Activated CD8-positive, alpha-beta T cell treated with anti-CD3 and anti-CD28 coated beads, Interleukin-2, amount 10 ng/mL, durations not matched to agents 7 days and 5 days (primary cell): ENCODE measurements at places on chromosomes 7 and 10. TPM values are rescaled to one million over a fixed set of nuclear protein-coding genes. Genes with fewer than 3 reads are reported as not detected.

Gene MKX
- total RNA-seq, result not detected

Gene MPP7
- total RNA-seq, result 13.0 TPM

Gene SYCE1
- total RNA-seq, result not detected

Gene SYNPO2L
- total RNA-seq, result not detected

Gene IKZF1
- 370 TPM for total RNA-seq

GRCh38 chr10:73877533-73878160 is 3.3 kb upstream of the CAMK2G start:
- H3K36me3 ChIP-seq, result peaks cover 8% of the 10 kb centered on the region
- H3K4me3 ChIP-seq, result no peak overlapping the region
- no peak overlapping the region for H3K27ac ChIP-seq
- peaks cover 61% of the 10 kb centered on the region for H3K4me1 ChIP-seq

GRCh38 chr7:30365621-30366020 is 81.2 kb downstream of the ZNRF2 start:
- no peak overlapping the region for H3K27ac ChIP-seq
- no peaks in the 10 kb centered on the region for H3K27me3 ChIP-seq
- DNase-seq, result no peak
- H3K4me3 ChIP-seq, result no peak overlapping the region

- peaks cover 9% of the 10 kb centered on the region for H3K27me3 ChIP-seq
- DNase-seq, result no peak
- no peaks in the 10 kb centered on the region for H3K36me3 ChIP-seq
- H3K4me3 ChIP-seq, result no peak overlapping the region
- H3K27ac ChIP-seq, result no peak overlapping the region
- H3K4me1 ChIP-seq, result no peaks in the 10 kb centered on the region
Observed at GRCh38 chr7:45415265-45415664, 158.9 kb upstream of the ADCY1 start.

GRCh38 chr7:31070991-31071644 is 19.0 kb downstream of the ADCYAP1R1 start:
- no peak overlapping the region for H3K27ac ChIP-seq
- no peak for DNase-seq
- no peaks in the 10 kb centered on the region for H3K4me1 ChIP-seq

- no peaks in the 10 kb centered on the region for H3K36me3 ChIP-seq
- no peaks in the 10 kb centered on the region for H3K4me1 ChIP-seq
- no peak overlapping the region for H3K27ac ChIP-seq
- no peak for DNase-seq
- H3K4me3 ChIP-seq, result no peak overlapping the region
- peaks cover 20% of the 10 kb centered on the region for H3K27me3 ChIP-seq
Observed at GRCh38 chr10:15442056-15442455, 71.0 kb upstream of the FAM171A1 start.

DNA sequence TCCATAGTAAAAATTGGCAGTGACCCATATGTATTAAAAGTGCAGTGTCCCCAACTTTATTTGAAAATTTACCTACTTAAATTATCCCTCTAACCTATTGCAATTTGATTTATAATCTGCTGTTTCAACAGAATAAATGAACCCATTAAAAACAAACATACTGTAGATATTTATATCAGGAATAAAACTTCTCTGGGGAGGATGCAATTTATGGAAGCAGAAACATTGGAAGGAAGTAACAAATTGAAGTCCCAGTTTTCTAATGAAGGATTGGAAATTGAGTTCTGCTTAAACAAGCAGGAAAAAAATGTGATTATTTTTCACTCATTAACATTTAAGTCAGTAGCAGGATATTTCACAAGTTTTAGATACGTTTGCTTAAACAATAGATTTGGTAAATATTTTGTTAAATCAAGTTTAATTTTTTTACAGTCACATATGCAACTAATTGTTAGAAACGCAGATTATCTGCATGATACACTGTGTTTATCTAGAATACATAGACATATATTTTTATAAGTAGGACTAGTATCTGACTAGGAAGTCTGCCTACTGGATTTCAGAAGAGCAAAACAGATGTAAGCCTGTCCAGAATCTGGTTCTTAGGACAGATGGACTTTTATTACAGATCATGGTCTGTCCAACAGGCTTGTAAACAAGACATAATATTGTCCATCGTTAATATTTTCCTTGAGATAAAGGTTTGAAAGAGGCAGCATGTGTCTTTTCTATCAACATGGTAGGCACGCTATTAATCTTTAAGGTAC is 5.3 kb downstream of the AGMO start:
- H3K4me1 ChIP-seq, result no peaks in the 10 kb centered on the region
- H3K36me3 ChIP-seq, result no peaks in the 10 kb centered on the region
- H3K27ac ChIP-seq, result no peak overlapping the region
- H3K4me3 ChIP-seq, result no peak overlapping the region
- no peak for DNase-seq

GRCh38 chr7:41624818-41625217 is 78.1 kb downstream of the INHBA start:
- no peak overlapping the region for H3K27ac ChIP-seq
- no peaks in the 10 kb centered on the region for H3K4me1 ChIP-seq
- no peak for DNase-seq
- no peaks in the 10 kb centered on the region for H3K36me3 ChIP-seq
- H3K4me3 ChIP-seq, result no peak overlapping the region
- H3K27me3 ChIP-seq, result no peaks in the 10 kb centered on the region

- no peak overlapping the region for H3K4me3 ChIP-seq
- H3K27ac ChIP-seq, result no peak overlapping the region
- no peaks in the 10 kb centered on the region for H3K27me3 ChIP-seq
- no peaks in the 10 kb centered on the region for H3K4me1 ChIP-seq
- DNase-seq, result no peak
Observed at GRCh38 chr10:131047501-131047900, 264.0 kb downstream of the TCERG1L start.

DNA sequence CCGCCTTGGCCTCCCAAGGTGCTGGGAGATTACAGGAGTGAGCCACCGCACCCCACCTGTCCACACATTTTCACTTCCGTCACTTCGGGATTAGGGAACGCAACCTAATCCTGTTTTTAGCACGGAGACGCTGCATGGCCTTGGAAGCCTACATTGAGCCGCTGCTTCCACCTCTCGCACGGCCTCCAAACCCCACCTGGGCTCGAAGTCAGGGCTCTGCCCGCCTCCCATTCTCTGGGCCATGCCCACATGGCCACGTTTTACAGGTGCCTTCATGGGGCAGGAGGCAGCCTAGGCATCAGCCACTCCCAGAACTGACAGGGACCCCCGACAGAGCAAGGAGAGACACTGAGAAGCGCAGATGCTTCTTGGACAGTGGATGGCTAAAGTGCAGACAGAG is 100.6 kb downstream of the OAT start:
- H3K27ac ChIP-seq, result no peak overlapping the region
- H3K36me3 ChIP-seq, result no peaks in the 10 kb centered on the region
- H3K4me3 ChIP-seq, result no peak overlapping the region
- H3K4me1 ChIP-seq, result no peaks in the 10 kb centered on the region
- DNase-seq, result no peak

- no peak overlapping the region for H3K27ac ChIP-seq
- H3K36me3 ChIP-seq, result no peaks in the 10 kb centered on the region
- H3K4me3 ChIP-seq, result no peak overlapping the region
- peaks cover 14% of the 10 kb centered on the region for H3K4me1 ChIP-seq
- DNase-seq, result peak; percentile 67
Observed at GRCh38 chr10:60964257-60965235, 20.6 kb upstream of the RHOBTB1 start.

DNA sequence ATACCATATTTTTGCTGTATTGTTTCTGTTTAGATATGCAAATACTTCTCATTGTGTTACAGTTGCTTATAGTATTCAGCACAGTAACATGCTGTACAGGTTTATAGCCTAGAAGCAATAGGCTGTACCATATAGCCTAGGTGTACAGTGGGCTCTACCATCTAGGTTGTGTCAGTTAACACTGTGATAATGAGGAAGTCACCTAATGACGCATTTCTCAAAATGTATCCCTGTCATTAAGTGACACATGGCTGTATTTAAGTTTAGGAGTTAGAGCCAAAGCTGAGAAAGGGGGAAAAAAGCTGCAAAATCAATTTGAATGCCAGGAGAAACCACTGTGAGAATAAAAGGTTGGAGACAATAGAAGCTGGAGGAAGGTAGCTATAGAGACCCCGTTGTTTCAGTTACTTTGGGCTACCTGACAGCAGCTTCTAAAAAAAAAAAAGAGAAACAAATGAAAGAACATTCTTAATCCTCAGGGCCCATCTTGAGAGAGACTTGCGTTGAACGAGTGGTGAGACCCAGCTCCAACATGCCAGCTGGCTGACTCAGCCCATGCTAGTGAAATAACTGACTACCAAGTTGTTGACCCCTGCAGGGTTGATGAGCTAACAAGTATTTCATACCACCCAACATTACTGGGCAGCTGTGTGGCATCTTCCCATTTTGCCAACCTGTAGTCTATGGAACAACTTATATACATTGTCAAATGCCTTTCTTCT is 8.7 kb downstream of the STARD3NL start:
- H3K36me3 ChIP-seq, result peaks cover 21% of the 10 kb centered on the region
- no peak overlapping the region for H3K4me3 ChIP-seq

DNA sequence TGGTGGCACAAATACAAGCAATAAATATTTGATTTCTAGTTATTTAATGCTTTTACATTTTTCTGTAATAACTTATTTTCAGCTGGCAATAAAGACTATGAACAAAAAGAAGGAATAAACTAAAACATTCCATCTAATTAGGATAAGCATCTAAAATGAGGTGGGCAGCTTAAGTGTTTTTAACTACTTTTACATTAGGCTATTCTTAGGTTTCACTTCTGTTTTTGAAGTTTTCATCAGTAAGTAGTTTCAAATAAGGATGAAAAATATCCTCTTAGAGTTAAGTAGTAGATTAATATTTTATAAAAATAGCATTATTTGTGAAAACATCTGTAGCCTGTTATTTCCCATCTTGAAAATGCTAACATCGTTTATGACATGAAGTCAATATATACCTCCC is 15.9 kb downstream of the NT5C2 start:
- peaks cover 35% of the 10 kb centered on the region for H3K36me3 ChIP-seq
- no peaks in the 10 kb centered on the region for H3K27me3 ChIP-seq
- H3K4me3 ChIP-seq, result no peak overlapping the region
- no peak for DNase-seq
- peaks cover 15% of the 10 kb centered on the region for H3K4me1 ChIP-seq
- H3K27ac ChIP-seq, result no peak overlapping the region

- no peaks in the 10 kb centered on the region for H3K36me3 ChIP-seq
- H3K4me3 ChIP-seq, result no peak overlapping the region
- H3K4me1 ChIP-seq, result no peaks in the 10 kb centered on the region
- H3K27me3 ChIP-seq, result peaks cover 2% of the 10 kb centered on the region
Observed at GRCh38 chr7:10793995-10794775, 179.5 kb upstream of the PHF14 start.

DNA sequence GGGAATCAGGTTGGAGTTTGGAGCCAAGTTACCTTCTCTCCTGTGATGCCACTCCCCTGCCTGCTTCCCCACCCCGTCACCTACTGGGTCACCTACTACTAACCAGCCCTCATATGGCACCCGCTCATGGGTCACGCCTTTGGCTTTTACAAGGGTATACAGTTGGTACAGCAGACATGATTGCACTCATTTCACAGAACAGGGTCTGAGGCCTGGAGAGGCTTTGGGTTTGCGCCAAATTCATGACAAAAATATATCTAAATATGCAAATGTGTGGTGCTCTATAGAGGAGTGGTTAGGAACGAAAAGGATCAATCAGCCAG is 10.7 kb downstream of the CRYGN start:
- peak overlapping the region; percentile 88 for H3K27ac ChIP-seq
- peaks cover 12% of the 10 kb centered on the region for H3K27me3 ChIP-seq
- H3K4me1 ChIP-seq, result peaks cover 55% of the 10 kb centered on the region
